Cerebellar nuclear complex (tissue), 1 donor: ENCODE measurements at places on chromosomes 3 and 15.

- no peak for DNase-seq
Measured at GRCh38 chr3:166248784-166249183, 411.6 kb upstream of the BCHE start.

GRCh38 chr3:156207802-156208685, 87.7 kb downstream of the KCNAB1 start:
- no peak for DNase-seq

GRCh38 chr3:44016818-44017217, 224.9 kb upstream of the TOPAZ1 start:
- no peak for DNase-seq

DNA sequence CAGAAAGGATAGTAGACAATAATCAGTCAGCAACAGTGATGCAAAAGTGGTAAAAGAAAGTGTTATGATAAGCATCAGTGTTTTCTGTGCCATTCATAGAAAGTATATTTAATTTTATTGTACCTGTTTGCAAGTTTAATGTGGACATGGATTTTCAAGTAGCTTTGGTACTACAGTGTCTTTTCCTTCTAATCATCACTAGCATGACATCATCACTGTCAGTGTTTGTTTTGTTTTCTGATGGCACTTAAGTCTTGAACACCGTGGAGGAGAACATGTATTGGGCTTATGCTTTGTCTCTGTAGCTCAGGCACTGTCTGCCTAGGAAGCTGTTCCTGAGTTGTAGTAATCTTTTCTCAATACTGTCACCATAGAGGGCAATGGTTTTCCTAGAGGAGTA, 41.9 kb downstream of the SETD5 start:
- no peak for DNase-seq

- no peak for DNase-seq
Measured at GRCh38 chr3:22419261-22419660, 668.3 kb upstream of the ZNF385D start.

DNA sequence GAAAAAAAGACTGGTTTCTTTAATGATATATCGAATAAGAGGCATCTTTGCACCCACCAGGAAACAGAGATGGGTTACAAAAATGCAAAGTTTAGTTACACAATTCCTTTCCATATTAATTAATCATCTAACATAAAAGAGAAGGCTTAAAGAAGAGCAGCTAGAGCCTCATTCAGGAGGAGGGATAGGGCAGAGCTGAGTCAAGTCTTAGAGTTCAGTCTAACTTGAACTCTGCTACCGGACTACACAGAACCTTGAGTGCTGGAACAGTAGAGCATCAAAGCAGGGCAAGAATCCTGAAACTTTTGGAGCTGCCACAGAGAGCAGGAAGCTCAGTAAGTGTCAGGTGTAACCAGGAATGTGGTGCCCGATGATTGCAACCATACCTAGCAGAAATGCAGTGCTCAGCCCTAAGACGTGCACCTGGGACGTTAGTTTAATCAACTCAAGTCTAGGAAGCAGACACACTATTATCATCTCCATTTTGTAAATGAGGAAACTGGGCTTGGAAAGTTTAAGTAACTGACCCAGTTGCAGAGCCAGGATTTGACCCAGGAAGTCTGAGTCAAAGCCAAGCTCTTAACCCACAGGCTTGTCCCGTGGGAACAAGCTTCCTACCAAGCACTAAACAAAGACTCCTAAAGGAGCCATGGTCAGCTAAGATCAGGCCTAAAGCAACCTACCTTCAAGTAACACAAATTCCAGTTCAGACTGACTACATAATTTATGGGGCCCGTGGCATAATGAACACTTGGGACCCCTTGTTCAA, 187.4 kb downstream of the FOXP1 start:
- DNase-seq = no peak
